ENCODE measurements at places on chromosomes 16 and 17.

- no peak for DNase-seq
These were observed 5.6 kb downstream of the CIAO3 start for GRCh38 chr16:734981-735881.

DNA sequence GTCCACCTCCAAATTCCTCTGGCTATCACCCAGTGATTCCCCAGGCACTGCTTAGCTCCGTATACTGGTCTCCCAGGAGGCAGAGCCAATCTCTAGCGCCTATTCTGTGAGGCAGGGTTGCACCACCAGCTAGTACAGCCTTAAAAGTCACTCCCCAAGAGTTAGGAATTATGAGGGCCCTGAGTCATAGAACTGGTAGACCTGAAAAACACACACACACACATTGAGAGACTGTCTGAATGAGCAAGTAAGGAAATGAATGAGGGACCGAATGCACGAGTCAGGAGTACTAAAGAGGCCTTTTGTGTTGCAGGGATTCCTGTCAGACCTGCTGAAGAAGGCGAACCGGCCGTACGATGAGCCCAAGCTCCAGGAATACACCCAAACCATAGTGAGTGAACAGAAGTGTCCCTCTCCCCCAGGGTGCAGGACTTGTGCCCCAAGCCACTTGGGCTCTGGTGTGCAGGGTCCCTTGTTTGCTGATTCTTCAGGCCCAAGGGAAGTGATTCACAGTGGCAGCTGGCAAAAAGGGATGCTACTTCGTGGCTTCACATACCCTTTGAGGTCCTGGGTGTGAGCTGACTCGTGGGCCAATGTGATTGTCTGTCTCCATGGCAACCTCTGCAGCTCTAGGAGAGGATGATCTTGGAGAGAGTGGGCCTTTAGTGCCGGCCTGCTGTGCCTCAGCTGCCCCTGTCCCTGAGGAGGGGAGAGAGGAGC, 24.7 kb downstream of the CALB2 start:
- no peak for DNase-seq

DNA sequence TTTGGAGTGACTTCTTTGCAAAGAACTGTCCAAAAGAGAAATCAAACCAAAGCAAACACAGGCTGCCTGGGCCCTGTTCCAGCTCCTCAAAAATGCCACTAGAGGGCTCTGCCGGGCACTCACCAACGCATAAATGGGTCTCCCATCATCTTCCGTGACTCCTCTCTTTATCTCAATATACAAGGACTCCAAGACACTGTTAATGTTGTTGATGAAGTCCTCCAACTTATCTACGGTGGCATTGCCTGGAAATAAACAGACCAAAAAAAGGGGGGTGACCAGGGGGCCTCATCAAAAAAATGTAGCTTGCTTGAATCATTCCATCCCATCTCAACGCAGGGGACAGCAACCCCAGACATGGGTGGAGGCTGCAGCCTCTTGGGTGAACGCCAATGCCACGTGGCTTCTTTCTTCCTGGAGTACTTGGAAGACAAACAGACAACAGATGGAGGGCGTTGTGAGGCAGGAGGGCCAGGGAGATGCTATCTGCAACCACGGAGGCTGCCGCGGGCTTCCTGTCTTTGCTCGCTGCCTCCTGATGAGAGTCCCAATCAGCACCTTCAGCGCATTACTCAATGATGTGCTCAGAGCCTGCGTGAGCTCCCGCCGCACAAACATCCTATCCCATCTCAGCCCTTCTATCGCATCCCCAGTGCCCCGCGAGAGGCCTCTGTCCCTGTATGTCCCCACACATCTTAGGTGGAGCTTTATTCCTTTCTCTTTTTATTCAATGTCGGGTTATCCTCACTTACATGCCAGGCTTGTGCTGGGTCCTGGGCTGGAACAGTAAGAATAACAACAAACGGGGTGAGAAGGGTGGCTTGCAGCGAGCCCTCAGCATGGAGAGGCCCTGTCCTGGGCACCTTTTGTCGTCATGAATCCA, 32.0 kb downstream of the KDM8 start:
- peak; percentile 73 for DNase-seq

DNA sequence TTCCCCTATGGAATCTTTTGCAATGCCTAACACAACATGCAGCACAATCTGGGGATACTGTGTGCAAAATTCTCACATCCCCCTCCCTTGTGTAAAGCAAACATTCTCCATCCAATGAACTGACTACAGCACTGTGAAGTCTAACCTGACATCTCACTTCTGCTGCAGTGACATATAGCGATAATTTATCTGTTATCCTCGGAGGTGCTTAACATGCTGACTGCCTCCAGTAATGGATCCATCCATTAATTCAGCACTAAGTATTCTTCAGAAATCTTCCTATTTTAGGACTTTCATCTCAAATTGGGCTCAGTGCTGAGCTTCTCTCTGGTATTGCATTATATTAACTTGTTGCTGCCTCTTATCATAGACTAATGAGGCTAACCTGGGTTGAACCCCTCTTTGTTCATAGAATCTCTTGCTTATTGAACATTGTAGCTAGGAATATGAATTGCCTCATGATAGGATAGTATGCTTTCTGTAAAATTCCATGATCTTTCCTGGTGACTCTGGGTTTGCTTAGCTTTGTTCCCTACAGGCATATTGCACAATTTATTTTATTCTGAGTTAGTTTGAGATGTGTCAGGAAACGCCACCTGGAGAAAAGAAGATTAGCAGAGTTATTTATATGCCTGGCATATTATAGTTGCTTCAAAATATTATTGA, 187.9 kb downstream of the CNTNAP4 start:
- DNase-seq, result no peak

GRCh38 chr17:48198950-48199541, 91.5 kb downstream of the SNX11 start:
- DNase-seq, result no peak

GRCh38 chr17:69503711-69504110, 89.2 kb downstream of the MAP2K6 start:
- no peak for DNase-seq

DNA sequence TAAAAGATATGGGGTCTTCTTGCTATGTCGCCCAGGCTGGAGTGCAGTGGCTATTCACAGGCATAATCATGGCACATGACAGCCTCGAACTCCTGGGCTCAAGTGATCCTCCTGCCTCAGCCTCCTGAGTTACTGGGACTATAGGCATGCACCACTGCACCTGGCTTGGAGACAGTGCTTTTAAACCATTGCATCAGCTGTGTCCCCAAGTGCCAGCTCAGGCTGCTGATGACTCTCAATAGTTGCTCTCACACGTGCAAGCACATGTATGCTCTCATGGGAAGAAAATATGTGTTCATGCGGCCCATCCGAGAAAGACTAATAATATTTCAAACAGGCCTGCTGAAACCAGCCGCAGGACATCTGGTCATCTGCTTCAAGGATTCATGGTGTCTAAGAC, 8.8 kb downstream of the CCL16 start:
- no peak for DNase-seq

DNA sequence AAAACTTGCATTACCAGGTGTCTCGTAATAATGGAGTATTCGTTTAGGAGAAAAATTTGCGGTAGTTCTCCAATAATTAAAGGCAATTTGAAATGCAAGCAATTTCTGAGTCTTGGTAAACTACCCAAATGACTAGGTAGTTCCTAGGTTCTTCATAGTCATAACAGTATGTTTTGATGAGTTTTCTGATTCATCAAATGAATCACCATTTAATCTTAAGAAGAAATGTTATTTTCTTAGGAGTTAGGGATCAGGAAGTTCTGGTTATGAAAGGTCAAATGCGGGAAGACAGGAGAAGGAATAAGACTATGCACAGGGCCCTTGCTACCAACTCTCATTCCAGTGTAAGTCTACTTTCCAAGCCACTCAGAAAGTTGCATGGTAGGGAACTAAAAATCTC, 221.5 kb upstream of the SOX9 start:
- DNase-seq, result no peak

DNA sequence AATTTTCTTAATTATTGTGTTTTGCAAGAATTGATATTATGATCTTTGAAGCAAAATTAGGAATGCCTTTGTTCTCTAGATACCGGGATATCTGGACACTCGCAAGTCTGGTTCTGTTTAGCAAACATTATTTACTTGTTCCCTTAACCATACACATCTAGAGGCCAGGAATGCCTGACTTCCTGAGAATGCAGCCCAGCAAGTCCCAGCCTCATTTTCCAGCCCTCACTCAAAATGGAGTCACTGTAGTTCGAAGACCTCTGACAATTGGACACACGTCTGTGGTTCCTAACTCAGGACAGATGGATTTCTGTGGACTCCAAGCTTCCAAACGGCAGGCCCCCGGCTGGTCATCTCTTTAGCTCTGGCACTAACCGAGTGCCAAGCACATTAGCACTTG, 355.4 kb upstream of the RBFOX1 start:
- no peak for DNase-seq

GRCh38 chr17:37770631-37771518, 26.0 kb upstream of the HNF1B start:
- no peak for DNase-seq

- DNase-seq, result no peak
These were observed 300.6 kb downstream of the SEC14L1 start for GRCh38 chr17:77441130-77441920.
